Peyer's patch (tissue), 4 donors: ENCODE measurements at places on chromosomes 6 and 20. TPM values are rescaled to one million over a fixed set of nuclear protein-coding genes. Genes with fewer than 3 reads are reported as not detected.

The TGM2 gene
- 181 TPM for total RNA-seq

DNA sequence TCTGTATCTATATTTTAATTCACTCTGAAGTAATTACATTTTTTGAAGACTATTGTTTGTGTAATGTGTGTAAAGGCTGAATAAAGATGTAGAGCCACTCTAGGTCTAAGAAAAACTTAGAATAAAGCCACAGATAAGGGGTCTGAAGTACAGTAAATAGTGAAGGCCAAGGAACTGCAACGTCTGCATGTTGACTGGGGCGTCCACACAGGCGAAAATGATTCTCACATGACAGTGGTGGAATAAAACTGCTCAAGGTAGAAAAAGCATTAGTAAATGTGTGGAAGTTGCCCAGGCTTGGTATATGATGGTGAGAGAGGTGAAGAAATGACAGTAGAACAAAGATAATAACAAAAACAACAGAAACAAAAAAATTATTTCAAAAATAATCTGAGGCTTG is 196.2 kb downstream of the KHDRBS2 start:
- H3K36me3 ChIP-seq, result no peaks in the 10 kb centered on the region
- no peaks in the 10 kb centered on the region for H3K4me1 ChIP-seq
- no peaks in the 10 kb centered on the region for H3K27me3 ChIP-seq
- no peak for DNase-seq

DNA sequence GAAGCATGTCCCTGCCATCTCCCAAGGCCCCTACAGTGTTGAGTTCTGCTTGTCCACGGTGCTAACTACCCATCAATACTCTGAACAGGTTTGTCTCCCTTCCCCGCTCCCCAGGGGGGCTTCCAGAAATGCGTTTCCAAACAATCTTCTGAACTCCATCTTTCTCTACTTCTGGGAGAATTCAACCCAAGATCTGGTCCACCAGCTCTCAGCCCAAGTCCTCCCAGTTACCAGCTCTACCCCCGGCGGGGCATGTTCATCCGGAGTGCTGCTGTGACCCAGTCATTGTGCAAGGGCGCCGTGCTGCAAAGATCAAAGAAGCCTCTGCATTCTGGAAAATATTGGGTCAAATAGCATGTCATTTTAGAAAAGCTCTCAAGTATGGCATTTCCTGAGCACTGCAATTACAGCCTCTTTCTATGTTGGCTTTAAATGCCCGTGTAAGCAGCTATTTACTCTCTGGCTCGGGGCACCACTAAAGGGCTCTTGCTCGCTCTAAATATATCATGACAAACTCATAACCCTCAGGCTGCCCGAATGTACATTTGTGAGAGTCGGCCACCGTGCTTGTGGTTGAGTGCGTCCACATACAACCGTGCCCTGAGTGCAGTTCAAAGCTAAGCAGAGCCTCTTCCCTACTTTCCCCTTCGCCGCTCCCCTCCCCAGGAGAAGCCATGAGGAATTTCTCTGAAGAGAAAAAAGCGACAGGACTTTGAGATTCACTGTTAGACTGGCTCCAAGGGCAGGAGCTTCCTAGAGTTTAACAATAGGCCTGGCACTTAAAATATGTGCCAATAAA is 71.6 kb downstream of the BANF2 start:
- H3K27me3 ChIP-seq, result no peaks in the 10 kb centered on the region
- no peak overlapping the region for H3K27ac ChIP-seq
- DNase-seq, result no peak
- no peaks in the 10 kb centered on the region for H3K36me3 ChIP-seq

- no peaks in the 10 kb centered on the region for H3K4me1 ChIP-seq
- H3K27ac ChIP-seq, result no peak overlapping the region
- no peak overlapping the region for H3K4me3 ChIP-seq
- H3K27me3 ChIP-seq, result no peaks in the 10 kb centered on the region
- H3K36me3 ChIP-seq, result no peaks in the 10 kb centered on the region
Observed at GRCh38 chr6:132537145-132537544, 932 bp upstream of the TAAR9 start.

The LSM14B gene
- 34.3 TPM for total RNA-seq
